ENCODE measurements at places on chromosomes 7 and 10.

DNA sequence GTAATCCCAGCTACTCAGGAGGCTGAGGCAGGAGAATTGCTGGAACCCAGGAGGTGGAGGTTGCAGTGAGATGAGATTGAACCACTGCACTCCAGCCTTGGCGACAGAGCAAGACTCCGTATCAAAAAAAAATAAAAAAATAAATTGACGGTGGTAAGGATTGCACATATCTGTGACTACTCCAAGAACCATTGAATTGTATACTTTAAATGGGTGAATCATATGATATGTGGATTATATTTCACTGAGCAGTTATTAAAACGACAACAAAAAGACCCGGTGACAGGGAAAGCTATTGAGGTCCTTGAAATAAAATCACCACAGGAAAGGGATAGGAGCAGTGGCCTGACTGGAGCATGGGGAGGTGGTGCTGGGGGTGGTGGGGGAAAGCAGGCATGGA lies 31.2 kb upstream of the COMTD1 start:
- no peak for DNase-seq

GRCh38 chr7:80347173-80347572 lies 164.7 kb downstream of the GNAT3 start:
- DNase-seq = no peak

DNA sequence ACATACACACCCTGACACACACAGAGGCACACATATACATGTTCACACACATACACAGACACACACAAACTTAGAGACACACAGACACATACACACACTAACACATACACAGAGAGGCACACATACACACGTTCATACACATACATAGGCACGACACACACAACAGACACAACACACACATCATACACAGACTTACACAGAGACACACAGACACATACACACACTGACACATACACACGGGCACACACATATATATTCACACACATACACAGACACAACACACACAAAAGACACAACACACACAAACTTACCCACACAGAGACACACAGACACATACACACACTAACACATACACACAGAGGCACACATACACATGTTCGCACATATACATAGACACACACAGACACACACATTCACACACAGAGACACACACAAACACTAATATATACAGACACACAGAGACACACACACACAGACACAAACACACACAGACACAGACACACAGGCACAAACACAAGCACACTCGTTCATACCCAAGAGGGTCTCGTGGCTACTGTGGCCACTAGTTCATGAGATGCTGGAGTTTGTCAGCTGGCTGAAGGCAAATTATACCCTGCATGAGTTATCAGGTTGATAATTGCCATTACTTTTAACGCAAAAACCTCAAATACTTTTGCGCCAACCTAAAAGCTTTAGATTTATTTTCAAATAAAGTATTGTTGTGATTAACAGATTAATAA lies 17.7 kb upstream of the KLF6 start:
- DNase-seq = no peak

DNA sequence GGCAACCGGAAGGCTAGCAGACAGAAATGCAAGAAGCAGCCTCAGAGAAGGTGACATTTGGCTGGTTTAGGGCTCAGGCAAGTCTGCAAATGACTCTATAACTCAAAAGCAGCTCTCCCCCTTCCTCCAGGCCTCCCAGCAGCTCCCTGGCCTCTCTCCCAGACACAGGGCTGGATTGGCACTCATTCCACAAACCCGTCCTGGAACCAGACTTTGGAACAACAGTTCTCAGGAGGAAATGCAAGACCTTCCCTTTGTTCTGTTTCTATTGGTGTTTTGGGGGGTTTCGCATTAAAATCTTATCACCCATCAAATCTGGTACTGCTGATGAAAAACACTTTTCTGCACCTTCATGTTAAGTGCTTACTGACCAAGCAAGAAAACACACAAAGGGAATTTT lies 40.3 kb upstream of the EFCAB10 start:
- no peak for DNase-seq

- no peak for DNase-seq
Measured at GRCh38 chr10:86630079-86630478, 24.3 kb upstream of the OPN4 start.

DNA sequence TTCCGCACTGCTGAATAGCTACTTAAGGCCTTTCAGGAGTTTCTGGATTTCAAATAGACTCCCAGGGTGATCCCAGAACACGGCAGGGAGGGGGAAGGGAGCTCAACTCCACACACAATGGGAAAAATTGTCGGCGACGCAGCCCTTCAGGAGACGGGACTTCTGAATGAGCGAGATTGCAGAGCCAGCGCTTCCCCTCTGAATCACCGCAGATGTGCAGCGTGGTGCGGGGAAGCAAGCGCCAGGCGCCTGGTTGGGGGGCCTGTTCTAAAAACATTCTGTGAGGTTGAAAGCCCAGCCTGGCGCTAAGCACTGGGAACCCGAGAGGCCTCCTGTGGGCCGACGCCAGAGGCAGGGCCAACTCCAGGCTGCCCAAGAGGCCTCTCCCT lies 163.3 kb downstream of the MAD1L1 start:
- DNase-seq = no peak

- no peak for DNase-seq
Measured at GRCh38 chr7:40990841-40991240, 712.0 kb downstream of the INHBA start.

GRCh38 chr10:62113680-62114079 lies 155.0 kb downstream of the RTKN2 start:
- DNase-seq = no peak
